GOT3 (cell line): ENCODE measurements at places on chromosomes 12 and 14.

- DNase-seq = no peak
These were observed 9.6 kb downstream of the BICDL1 start for GRCh38 chr12:119998471-119999245.

DNA sequence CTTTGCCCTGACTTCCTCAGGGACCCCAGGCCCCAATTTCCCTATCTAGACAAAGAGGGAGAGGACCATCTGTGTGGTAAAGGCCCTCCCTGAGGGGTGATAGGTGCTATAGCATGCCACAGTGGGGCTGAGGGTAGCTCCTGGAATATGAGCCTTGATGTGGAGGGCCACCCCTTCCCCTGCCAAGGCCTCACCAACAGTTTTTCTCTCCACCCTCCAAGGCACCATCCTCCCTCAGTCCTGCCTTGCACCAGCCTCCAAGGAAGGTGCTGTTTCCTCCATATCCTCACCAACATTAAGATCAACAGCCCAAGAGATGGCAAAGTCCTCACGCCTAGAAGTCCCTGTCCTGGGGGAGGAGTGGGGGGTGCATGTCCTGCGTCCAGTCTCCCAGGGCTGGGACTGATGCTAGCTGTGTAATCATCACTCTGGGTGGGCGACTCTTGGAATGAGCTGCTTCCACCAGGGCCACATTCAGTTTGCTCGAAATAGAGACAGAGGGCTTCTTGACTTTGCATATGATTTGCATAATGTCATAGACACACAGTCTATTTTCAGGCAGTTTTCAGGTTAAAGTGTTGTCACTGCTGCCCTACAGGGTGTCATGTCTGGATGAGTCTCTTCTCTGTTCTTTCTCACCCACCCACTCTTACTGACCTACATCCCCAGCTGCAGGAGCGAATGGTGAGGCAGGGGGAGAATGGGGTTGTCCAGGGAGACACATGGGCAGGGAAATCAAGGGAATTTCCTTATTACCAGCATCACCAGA lies 17.4 kb downstream of the ACVRL1 start:
- DNase-seq = no peak

DNA sequence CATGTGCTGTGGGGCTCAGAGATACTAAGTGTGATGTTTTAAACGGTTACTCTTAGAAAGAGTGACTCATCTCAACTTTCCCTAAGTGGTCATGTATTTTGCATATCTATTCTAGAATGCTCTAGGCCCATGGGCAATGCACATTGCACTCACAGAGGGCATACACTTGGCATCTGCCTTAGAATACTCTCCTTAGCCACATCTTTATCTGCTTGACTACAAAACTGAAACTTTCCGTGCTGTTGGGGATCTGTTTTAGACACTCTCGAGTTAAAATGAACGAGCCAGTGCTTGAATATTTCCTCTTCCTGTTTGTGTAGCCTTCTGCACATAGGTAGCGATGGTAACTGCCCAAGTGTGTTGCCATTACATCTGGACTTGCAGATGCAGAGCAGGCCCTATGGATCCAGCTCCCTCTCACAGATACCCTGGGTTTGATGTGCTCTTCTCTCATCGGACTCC lies 180.5 kb downstream of the CAND1 start:
- DNase-seq = no peak

GRCh38 chr12:101181776-101182175 lies 28.3 kb downstream of the SLC5A8 start:
- DNase-seq = no peak

DNA sequence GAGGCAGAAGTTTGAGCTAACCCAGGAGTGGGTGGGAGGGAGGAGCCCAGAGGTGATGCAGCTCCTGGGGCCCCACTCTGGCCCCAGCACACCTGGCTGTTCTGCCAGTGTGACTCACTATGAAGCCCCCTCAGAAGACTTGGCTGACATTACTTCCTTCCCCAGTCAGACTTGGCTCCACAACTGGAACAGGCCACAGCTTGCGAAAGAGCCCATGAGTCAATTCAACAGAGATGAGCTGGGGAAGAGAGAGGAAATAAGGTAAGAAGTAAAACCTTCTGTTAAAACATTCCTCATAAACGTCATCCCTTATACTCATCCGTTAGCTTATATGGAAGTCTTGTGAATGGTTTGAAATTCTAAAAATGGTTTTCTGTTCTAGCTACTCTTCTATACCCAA lies 245.9 kb downstream of the ADAMTS20 start:
- no peak for DNase-seq

DNA sequence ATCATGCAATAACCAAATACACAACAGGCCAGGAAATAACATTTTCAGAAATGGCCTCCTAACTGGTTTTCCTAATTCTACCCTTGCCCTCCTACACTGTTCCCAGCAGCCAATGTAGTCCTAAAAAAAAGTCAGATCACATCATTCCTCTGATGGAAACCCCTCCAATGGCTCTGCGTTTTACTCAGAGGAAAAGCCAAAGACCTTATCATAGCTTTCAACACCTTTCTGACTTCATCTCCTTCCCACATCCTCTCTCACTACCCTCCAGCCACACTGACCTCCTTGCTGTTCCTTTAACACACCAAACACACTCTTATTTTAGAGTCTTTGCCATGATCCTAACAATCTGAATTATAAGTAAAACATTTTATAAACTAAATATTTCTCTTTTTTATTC lies 1.1 kb downstream of the MED6 start:
- no peak for DNase-seq

DNA sequence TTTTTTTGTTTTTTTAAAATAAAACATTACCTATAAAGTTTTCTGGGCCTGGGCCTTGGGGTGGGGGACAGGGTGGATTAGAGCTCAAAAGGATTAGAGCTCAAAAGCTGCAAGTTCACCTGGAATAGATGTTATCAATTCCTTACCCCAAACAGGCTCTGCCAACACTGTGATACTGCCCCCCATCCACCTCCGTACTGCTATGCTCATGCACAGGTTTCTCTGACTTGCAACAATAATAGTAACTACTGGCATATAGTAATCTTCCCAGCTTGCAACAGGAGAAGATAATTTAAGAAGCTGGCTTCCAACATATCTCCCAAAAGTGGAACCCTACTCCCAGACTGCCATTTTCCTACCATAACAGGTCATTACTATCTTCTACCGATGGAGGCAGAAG lies 51.3 kb upstream of the SLCO1C1 start:
- no peak for DNase-seq
